Glutamatergic neuron (in vitro differentiated cells): ENCODE measurements at places on chromosomes 6 and 20.
A peak's percentile ranks its signal among the peaks of the same experiment; 100 is the strongest.

- H3K36me3 ChIP-seq = peaks cover 11% of the 10 kb centered on the region
- H3K4me1 ChIP-seq = peaks cover 11% of the 10 kb centered on the region
- no peak overlapping the region for H3K4me3 ChIP-seq
- no peak overlapping the region for H3K27ac ChIP-seq
- DNase-seq = no peak
Observed at GRCh38 chr6:159989492-159990480, 20.9 kb downstream of the IGF2R start.

- H3K4me1 ChIP-seq = no peaks in the 10 kb centered on the region
- no peaks in the 10 kb centered on the region for H3K27me3 ChIP-seq
- peak; percentile 13 for DNase-seq
- peak overlapping the region; percentile 84 for H3K4me3 ChIP-seq
- H3K36me3 ChIP-seq = no peaks in the 10 kb centered on the region
Observed at GRCh38 chr6:55175078-55176049, 1.0 kb downstream of the HCRTR2 start.

DNA sequence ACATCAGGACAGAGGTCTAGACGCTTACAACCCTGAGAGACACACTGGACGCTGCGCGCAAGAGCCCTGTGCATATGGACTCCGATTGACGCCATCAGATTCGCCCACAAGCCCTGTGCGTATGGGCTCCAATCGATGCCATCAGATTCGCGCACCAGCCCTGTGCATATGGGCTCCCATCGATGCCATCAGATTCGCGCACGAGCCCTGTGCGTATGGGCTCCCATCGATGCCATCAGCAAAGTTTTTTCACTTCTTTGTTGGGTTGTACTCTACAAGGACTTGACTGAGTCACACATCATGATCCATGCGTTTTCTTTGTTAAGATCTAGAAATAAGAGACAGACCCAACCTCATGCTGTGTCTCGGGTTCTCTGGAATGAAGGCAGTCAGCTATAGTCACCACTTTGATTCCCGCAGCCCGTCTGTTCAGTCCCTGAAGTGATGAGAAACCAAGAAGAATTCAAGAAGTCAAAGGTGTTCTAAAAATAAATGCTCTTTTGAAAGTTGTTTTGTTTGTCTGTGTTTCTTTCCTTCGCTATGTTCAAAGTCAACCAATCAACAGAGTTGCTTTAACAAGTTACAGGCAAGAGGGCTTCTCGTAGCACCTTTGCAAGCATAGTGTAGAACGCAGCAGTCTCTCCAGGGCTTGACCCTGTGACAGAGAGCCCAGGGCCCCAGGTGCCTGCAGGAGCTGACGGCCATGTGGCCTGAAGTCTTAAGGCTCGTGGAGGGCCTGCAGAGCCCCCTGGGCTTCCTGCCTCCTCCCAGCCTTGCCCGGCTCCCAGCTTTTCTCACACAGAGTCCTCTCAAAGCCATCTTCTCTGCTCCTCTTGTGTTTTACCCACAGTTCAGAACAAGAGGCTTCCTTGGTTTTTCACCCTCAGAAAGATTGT lies 7.9 kb downstream of the RPS6KA2 start:
- peaks cover 28% of the 10 kb centered on the region for H3K4me1 ChIP-seq
- H3K4me3 ChIP-seq = no peak overlapping the region
- peaks cover 13% of the 10 kb centered on the region for H3K36me3 ChIP-seq
- no peak for DNase-seq

- no peaks in the 10 kb centered on the region for H3K36me3 ChIP-seq
- no peak for DNase-seq
- H3K27ac ChIP-seq = peak overlapping the region; percentile 92
- peaks cover 1% of the 10 kb centered on the region for H3K27me3 ChIP-seq
- H3K4me3 ChIP-seq = peak overlapping the region; percentile 75
- peaks cover 25% of the 10 kb centered on the region for H3K4me1 ChIP-seq
Observed at GRCh38 chr6:107293350-107293749, 166.0 kb downstream of the PDSS2 start.

DNA sequence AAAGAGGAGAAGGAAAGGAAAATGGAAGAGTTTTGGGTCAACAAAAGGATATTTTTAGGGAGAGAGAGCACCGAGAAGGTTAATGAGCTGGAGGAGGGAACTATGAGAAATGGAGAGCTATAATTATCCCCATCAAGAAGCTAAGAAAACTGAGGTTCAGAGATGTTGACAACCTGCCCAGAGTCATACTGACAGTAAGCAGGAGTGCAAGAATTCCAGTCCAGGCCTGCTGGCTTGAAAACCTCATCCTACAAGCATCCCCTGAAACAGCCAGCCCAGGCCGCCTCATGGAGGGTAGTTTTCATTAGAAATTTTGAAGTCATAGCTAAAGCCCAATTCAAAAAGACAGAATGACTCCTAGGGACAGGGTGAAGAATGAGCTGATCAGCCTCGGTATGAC lies 172.1 kb upstream of the LRFN2 start:
- no peak for DNase-seq
- H3K27me3 ChIP-seq = peaks cover 5% of the 10 kb centered on the region
- no peak overlapping the region for H3K27ac ChIP-seq
- no peaks in the 10 kb centered on the region for H3K36me3 ChIP-seq

DNA sequence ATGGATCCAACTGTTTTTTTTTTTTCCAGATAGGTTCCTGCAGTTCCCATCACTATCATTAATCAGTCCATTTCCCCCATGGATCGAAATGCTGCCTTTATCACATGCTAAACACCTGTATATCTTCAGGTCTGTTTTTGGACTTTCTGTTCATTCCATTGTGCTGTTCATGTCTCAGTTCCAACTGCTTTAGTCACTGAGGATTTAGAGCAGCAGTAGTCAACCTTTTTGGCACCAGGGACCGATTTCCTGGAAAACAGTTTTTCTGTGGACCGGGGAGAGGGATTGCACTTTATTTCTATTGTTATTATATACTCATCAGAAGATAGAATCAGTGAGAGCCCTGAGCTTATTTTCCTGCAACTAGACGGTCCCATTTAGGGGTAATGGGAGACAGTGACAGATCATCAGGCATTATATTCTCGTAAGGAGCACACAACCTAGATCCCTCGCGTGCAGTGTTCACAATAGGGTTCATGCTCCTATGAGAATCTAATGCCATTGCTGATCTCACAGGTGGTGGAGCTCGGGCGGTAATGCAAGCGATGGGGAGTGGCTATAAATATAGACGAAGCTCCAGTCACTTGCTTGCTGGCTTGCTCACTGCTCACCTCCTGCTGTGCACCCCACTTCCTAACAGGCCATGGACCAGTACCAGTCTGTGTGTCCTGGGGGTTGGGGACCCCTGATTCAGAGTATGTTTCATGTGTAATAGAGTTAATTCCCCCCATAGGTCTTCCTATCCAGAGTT lies 46.0 kb downstream of the CAP2 start:
- peaks cover 14% of the 10 kb centered on the region for H3K36me3 ChIP-seq
- no peaks in the 10 kb centered on the region for H3K4me1 ChIP-seq
- H3K27me3 ChIP-seq = no peaks in the 10 kb centered on the region
- no peak overlapping the region for H3K27ac ChIP-seq
- DNase-seq = no peak

- no peak overlapping the region for H3K27ac ChIP-seq
- DNase-seq = no peak
- H3K4me3 ChIP-seq = no peak overlapping the region
- H3K36me3 ChIP-seq = no peaks in the 10 kb centered on the region
- no peaks in the 10 kb centered on the region for H3K27me3 ChIP-seq
Observed at GRCh38 chr6:166032366-166033200, 135.1 kb downstream of the TBXT start.

- H3K27ac ChIP-seq = no peak overlapping the region
- no peak overlapping the region for H3K4me3 ChIP-seq
- DNase-seq = no peak
- H3K4me1 ChIP-seq = peaks cover 11% of the 10 kb centered on the region
- H3K27me3 ChIP-seq = peaks cover 15% of the 10 kb centered on the region
- no peaks in the 10 kb centered on the region for H3K36me3 ChIP-seq
Observed at GRCh38 chr6:45424451-45424861, 46.7 kb upstream of the SUPT3H start.

GRCh38 chr6:3444276-3445088 lies 12.4 kb downstream of the SLC22A23 start:
- no peak for DNase-seq
- peaks cover 6% of the 10 kb centered on the region for H3K27me3 ChIP-seq
- peak overlapping the region; percentile 76 for H3K27ac ChIP-seq
- H3K4me3 ChIP-seq = peak overlapping the region; percentile 0
- H3K4me1 ChIP-seq = peaks cover 39% of the 10 kb centered on the region

- H3K4me1 ChIP-seq = no peaks in the 10 kb centered on the region
- no peak overlapping the region for H3K4me3 ChIP-seq
- no peak for DNase-seq
- H3K27me3 ChIP-seq = no peaks in the 10 kb centered on the region
Observed at GRCh38 chr6:55713436-55713835, 134.4 kb upstream of the HMGCLL1 start.

DNA sequence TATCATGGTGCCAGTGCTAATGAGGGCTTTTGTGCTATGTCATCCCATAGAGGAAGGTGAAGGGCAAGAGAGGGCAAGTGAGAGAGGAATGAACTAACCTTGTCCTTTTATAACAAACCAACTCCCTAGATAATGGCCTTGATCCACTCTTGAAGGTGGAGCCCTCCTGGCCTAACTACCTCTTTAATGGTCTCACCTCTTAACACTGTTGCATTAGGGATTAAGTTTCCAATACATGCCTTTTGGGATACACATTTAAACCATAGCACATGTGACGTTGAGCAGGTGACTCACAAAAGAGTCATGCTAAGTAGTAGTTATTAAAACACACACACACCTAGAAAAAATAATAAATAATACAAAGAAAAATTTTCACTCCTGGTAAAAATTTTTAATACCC lies 36.9 kb downstream of the CCN2 start:
- peaks cover 2% of the 10 kb centered on the region for H3K27me3 ChIP-seq
- no peak overlapping the region for H3K27ac ChIP-seq
- no peak overlapping the region for H3K4me3 ChIP-seq
- no peaks in the 10 kb centered on the region for H3K36me3 ChIP-seq
- H3K4me1 ChIP-seq = peaks cover 14% of the 10 kb centered on the region

DNA sequence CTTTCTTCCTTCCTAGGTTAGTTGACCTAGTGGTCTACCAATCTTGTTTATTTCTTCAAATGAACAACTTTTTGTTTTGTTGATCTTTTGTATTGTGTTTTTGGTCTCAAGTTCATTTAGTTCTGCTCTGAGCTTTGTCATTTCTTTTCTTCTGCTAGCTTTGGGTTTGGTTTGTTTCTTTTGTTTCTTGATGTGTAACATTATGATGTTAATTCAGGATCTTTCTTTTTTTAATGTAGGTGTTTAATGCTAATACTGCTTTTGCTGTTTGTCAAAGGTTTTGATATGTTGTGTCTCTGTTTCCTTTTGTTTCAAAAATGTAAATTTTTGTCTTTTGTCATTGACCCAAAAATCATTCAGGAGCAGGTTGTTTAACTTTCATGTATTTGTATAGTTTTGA lies 65.7 kb downstream of the ZC2HC1B start:
- H3K27ac ChIP-seq = no peak overlapping the region
- no peaks in the 10 kb centered on the region for H3K4me1 ChIP-seq
- H3K27me3 ChIP-seq = no peaks in the 10 kb centered on the region
- no peak for DNase-seq
- H3K4me3 ChIP-seq = no peak overlapping the region

DNA sequence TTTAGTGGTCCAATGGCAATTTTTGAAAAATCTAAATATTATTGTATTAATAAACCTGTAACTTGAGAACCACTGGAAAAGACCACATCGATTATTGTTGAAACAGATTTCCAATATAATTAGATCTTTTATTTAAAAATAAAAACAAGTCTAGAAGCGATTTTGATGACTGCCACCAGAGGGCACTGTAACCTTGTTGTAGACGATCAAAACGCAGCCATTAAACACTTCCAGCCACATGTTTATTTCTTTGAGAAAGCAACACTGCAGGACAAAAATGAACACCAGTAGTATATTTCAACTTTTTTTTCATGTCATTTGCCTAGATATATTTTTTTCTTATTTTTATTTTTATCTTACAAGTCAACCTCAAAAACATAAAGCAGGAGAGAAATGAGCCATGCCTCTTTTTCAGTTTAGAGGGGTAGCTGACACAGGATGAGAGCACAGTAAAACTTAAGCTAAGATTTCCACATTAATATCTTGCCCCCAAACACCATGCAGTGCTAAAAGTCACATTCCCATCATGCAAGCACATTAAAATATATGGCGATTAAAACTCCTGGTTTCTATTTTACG lies 115.4 kb downstream of the OPRM1 start:
- no peaks in the 10 kb centered on the region for H3K4me1 ChIP-seq
- peak; percentile 42 for DNase-seq
- no peaks in the 10 kb centered on the region for H3K27me3 ChIP-seq
- no peak overlapping the region for H3K4me3 ChIP-seq
- no peaks in the 10 kb centered on the region for H3K36me3 ChIP-seq
- no peak overlapping the region for H3K27ac ChIP-seq

GRCh38 chr6:46684771-46685170 lies 2.9 kb upstream of the TDRD6 start:
- H3K27ac ChIP-seq = no peak overlapping the region
- H3K4me3 ChIP-seq = no peak overlapping the region
- no peaks in the 10 kb centered on the region for H3K27me3 ChIP-seq
- DNase-seq = no peak

DNA sequence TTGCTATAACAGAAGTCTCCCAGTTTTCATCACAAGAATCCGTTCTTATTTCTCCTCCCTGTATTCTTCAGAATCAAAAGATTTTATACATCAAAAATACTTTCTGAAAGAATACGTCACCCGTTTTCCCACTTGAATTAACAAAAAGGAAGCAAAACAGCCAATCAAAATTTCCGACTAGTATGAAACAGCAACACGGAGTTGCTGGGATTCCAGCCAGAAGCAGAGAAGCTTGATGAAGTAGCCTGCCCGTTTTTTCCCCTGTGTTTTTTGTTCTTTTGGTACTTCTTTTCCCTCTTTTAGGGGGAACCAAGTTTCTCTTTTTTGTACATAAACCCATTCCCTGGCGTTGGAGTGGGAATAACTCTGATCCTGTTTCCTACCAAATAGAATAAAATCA lies 14.6 kb downstream of the TXLNB start:
- H3K27ac ChIP-seq = no peak overlapping the region
- H3K27me3 ChIP-seq = no peaks in the 10 kb centered on the region
- no peak for DNase-seq
- H3K36me3 ChIP-seq = no peaks in the 10 kb centered on the region
- H3K4me1 ChIP-seq = no peaks in the 10 kb centered on the region
- H3K4me3 ChIP-seq = no peak overlapping the region
